Panc1 (cell line): ENCODE measurements at places on chromosomes 12 and 14.

DNA sequence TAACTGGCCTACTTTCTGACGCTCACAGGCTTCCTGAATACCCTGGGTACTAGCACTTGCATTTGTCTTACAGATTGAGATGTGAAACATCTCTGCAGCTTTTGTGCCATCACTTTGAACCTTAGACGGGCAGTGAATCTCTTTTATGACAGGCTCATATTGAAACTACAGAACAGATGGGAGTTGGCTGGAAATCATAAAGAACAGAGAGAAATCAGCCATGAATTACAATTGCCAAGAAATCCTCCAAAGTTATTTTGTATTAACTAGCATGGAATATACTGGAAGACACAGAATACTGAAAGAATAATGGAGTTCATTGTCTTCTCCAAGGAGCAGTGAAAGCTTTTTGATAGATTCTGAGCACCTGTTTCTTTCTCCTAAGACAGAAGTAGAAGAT, 32.7 kb downstream of the MYF5 start:
- no peak for DNase-seq

DNA sequence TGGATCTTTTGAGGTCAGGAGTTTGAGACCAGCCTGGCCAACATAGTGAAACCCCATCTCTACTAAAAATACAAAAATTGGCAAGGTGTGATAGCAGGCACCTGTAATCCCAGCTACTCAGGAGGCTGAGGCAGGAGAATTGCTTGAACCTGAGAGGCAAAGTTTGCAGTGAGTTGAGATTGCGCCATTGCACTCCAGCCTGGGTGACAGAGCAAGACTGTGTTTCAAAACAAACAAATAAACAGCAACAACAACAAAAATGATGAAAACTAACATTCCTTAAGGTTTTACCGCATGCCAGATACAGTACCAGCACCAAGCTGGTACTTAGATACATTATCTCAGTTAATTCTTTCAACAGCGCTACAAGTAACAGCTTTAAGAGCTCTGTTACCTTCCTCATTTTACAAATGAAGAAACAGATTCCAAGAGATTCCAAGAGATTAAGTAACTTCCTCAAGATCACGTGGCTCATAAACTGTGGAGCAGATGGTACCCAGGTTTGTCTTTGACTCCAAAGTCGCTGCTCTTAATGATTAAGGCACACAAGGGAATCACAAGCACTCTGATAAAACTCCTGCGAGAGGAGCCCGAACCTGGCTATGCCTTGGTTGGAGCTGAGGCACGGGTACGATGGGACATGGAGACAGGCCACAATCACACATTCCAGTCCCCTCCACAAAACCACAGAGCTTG, 17.7 kb upstream of the PLEK2 start:
- no peak for DNase-seq

DNA sequence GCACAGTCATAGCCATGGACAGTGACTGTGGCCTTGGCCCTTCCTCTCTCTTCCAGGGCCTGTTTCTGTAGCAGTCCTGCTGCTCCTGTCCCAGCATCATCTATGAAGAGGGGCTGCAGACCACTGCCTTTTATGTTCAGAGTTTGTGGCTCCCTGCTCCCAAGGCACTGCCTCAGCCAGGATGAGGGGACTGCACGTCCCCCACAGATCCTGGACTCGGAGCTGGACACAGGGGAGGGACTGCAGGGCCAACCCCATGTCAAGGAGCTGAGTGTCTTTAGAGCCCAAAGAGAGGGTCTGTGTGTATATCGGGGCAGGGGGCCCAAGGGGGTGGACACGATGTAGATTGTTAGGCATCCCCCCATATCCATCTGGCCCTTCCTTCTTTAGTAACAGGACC, 60.6 kb upstream of the DIO3 start:
- DNase-seq, result no peak

DNA sequence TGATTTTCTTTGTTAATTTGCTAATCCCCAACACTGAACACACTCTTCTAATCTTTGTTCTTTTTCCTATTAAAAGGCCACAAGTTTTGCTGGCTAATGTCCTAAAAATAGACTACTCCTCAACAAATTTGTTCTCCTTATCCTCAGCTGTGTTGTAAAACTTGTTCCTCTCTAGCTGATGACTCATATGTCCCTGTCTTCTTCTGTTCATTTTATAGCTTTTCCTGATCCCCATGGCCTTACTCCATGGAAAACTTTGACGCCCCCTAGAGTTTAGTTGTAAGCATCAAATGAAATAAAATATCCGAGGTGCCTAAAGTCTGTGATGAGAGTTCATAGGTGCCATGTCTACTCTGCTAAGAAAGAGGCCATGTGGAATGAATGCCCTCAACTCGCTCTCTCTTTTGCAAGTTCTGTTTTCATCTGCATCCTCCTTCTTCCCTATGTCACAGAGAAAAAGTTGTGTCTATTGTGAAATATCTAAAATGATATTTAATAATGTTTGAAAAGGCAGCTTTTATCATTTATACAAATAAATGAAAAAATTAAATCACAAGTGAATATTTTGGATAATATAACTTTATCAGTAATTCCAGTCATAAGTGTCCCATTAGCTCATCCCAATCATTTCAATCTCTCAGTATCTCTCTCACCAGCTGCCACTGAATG, 237.9 kb downstream of the IPO8 start:
- DNase-seq, result no peak

DNA sequence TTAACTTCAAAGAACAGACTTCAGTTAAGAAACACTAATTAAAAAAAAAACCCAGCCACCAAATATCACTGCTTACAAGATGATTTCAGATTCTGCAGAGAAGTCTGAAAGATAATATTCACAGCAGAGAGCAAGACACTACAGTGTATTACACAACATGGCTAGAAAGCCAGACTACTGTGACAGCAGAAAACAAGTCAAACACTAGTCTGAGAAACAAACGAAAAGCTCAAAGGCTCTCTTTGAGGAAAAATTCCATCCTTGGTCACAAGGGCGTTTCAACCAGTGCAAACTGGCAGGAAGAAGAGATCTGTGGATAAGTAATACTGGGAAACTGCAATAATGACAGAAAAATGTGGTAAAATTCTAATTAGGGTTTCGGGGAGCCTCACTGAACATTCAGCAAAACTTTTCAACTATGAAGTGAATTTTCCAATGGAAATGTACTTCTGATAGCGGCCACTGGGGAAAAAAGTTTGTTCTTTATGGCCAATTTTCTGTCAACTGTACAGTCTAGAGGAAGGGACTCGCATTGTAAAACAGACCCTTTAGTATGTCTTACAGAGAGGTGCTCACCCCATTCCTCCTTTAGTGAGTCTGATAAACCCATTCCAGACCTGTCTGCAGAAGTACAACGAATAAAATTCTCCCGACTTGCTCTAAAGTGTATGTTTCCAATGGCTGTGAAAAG, 50.4 kb downstream of the ACADS start:
- no peak for DNase-seq

GRCh38 chr12:106131676-106132075, 7.1 kb downstream of the NUAK1 start:
- DNase-seq, result no peak

- DNase-seq, result no peak
Observed at GRCh38 chr12:85616201-85616600, 220.0 kb downstream of the RASSF9 start.

- DNase-seq, result no peak
Observed at GRCh38 chr12:75823475-75823874, 208.1 kb downstream of the PHLDA1 start.

GRCh38 chr14:53934778-53935414, 21.7 kb downstream of the BMP4 start:
- no peak for DNase-seq

DNA sequence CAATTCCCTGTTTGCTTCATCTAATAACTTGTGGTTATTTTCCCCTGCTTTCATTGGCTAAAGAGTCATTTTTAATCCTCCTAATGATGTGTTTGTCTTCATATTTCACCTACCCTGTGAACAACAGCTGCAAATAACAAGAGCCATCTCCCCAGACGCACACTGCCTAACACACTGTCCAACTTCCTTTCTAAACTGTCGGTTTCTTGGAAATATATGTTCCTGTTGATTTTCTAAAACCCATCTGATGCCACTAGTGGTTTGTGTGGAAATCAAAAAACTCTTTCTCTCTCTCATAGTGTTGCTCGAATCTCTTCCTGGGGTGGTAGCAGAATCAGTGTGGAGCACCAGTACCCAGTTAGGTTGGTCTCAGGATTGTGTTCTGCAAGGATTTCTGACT, 226.9 kb downstream of the EPS8 start:
- DNase-seq, result no peak

DNA sequence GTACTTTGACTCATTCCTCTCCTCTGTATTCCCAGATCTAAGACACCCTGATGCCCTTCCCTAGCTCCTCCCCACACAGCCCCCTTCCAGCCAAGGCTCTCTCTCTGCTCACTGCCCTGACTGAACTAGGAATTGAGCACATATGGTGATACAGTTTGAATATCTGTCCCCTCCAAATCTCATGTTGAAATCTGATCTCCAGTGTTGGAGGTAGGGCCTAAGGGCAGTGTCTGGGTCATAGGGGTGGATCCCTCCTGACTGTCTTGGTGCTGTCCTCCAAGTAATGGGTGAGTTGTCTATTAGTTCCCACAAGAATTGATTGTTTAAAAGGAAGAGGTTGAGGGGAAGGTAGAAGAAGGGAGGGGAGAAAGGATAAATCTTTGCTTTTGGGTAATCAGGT, 17.4 kb downstream of the CMKLR1 start:
- no peak for DNase-seq

- DNase-seq, result no peak
Observed at GRCh38 chr12:128969480-128970055, 116.3 kb downstream of the GLT1D1 start.

GRCh38 chr14:89004166-89004565, 179.7 kb downstream of the TTC8 start:
- no peak for DNase-seq

DNA sequence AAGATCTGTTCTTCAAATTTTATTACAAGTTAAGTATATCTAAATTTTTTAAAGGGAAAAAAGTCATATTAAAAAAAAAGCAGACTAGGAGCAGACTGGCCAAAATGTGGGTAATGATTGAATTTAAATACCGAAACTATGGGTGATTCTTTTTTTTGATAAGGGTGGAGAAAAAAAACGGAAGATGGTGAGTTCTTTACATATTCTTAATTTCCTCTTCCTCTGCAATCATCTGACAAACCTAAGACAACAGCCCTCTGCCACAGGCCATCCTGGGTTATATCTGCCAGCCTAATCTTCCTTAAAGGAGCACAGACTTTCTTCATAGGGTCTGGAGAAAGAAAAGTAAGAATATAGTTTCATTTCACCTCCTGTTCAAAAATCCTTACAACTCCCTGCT, 108.0 kb downstream of the PPP2R5E start:
- no peak for DNase-seq

DNA sequence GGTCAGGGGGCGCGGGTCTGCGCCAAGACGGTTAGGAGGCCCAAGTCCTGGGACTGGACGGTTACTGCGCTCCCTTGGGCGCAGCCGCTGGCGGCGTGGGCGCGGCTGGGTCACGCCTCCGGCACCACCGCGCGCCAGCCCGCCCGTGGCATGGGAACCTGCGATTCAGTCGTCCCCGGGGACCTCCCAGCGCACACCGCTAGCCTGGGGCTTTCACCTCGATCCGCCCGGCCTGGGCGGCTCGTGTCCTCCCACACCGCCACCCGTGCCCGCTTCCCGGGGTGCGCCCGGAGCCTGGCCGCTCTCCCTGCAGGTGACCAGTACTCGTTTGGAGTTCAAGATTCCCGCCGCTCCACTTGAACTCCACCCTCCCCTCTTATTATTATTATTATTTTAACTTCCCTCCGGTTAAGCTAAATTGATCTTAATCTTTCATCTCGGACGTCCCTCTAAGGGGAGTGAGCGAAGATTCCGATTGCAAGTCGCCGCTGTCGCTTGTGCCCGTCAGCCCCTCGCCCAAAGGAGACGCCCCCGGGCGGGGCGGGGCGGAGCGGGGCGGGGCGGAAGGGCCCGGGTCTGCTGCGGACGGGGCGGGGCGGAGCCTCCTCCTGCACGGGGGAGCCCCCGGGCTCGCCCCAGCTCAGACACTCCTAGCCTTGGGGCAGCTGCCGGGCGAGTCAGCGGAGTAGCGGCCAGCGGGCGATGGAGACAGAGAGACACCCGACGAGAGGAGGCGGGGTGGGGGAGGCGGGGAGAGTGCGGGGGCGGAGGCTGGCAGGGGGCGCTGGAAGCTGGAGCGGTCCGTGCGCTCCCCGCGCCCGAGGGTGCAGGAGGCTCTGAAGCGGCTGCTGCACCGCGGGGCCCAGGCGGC, at the start of gene KCNMB4:
TSS of gene KCNMB4 (plus strand) at position 643 of the 871 bp plus-strand sequence. CDS start 445 bp downstream, outside the sequence.
- DNase-seq, result no peak

GRCh38 chr12:32419520-32419960, 20.2 kb downstream of the FGD4 start:
- DNase-seq, result no peak

- no peak for DNase-seq
Observed at GRCh38 chr14:36784541-36784940, 122.9 kb downstream of the PAX9 start.

- DNase-seq, result no peak
Observed at GRCh38 chr12:124267205-124267778, 27.6 kb upstream of the RFLNA start.

DNA sequence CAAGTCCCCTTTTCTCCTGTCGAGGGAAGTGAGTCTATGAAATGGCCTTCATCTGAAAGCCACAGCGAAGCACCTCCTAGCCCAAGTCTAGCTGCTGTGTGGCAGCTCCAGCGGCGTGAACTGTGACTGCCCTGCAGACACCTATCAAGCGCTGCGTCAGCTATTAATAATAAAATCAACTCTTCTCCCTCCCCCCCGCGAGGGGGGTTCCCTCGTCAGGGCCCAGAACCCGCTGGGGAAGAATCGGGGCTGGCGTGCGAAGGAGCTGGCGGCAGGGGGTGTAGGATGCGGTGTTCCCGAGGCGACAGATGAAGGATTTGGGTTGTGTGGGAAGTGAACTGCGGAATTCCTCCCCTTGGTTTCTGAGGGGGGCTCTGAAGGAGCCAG, 662 bp upstream of the ATP2A2 start:
- DNase-seq, result no peak

DNA sequence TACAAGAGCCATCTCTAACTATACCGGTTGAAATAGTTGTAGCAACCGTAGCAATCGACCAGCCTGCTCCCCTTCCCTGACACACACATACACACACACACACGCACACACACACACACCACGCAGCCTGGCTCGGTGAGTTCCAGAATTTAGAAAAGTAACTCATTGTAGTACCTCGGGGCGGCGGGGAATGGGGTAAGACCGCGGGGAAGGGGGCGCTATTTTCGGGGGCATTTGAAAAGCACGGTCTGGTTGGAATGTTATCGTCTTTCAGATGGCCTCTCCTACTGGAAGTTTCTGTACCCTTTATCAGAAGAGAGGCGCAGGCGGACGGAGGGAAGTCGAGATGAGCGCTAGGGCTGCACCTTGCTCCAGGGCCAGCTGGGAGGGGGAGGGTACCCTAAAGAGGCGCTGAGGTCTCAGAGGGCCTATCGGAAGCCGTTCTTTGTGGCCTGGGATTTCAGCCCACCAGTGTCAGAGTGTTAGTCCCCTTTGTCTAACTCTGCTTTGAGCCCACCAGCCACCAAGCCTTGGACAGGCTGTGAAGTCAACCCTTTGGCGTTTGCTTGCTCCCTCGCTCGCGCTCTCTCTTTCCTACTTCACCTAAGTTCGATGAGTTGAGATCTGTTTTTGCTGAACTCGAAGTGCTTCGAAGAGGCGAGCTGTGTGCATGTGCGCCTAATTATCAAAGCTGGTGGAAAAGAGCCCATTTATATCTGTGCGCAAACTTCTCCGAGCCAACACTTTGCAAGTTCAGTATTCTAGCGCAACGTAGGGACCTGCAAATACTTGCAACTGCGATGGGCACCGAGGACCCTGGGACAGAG, 837 bp downstream of the COL2A1 start:
- DNase-seq, result no peak
